ENCODE measurements at places on chromosomes 5 and 9.

DNA sequence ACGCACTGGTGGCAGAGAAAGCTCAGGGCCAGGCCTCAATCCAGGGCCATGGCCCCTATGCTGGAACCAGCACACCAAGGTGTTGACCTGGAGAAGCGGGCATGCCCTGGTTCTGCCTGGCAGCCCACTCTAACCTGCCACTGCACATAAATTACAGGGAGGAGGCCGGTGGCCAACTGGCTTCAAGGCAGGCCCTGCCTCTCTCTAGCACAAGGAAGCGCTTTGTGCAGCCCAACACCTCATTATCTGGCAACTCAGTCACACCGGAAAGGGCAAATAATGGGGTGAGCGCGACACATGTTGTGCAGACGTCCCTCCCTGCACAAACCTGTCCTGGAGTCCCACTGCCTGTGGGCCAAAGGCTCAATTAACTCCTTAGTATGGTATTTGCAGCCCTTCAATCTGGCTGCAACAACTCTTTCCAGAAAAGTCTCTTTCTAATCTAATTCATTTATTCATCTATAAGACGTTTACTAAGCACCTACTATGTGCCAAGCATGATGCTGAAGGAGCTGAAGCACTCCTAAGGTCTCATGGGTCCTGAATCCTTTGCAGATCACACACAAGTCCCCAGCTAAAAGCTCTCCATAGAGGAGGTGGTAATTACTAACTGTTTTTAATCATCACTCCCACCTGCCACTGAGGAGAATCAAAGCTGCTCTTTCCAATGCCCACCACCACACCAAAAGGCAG is 24.9 kb downstream of the SHB start:
- no peak for DNase-seq

- DNase-seq: no peak
These were observed 284.2 kb upstream of the SEMA6A start for GRCh38 chr5:116858705-116859333.

- no peak for DNase-seq
These were observed 145.4 kb downstream of the CMYA5 start for GRCh38 chr5:79834754-79835714.

- DNase-seq: no peak
These were observed 134.7 kb downstream of the GADD45G start for GRCh38 chr9:89739511-89739910.

DNA sequence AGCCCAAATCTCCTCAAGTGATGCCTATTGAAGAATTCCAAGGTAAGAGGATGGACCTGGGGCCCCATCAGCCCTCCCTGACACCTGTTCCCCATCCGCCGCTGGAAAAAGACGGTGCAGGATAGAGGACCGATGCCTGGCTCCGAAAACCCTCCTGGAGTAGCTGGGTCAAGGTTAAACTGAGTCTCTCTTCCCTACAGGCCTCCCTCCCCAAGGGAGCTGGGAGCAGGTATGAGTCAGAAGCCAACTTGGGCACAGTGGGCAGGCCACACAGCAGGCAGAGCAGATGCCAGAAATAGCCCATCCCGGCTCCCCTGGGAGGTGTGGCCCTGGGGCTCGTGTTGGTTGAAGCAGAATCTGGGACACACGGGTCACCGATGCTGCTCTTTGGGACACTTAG is 75.6 kb downstream of the NTNG2 start:
- no peak for DNase-seq

DNA sequence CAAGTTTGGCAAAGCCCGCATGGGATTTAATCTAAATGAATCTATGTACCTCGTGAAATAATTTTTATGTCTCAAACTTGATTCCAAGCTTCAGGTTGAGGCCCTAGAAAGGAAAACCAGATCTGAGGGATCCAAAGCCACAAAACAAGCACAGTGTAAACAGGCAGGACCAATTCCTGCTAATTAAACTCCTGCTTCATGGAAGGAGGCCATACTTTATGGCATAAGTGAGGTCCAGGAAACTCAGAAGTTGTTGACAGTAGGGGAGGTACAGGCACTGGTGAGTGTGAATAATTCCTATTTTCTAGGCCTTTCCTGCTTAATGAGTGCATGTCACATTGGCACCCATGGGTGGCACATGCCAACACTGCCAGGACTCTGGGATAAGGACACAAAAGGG is 648.6 kb upstream of the SGCD start:
- DNase-seq: no peak

- DNase-seq: no peak
These were observed 32.5 kb upstream of the GNAQ start for GRCh38 chr9:78064075-78064474.

DNA sequence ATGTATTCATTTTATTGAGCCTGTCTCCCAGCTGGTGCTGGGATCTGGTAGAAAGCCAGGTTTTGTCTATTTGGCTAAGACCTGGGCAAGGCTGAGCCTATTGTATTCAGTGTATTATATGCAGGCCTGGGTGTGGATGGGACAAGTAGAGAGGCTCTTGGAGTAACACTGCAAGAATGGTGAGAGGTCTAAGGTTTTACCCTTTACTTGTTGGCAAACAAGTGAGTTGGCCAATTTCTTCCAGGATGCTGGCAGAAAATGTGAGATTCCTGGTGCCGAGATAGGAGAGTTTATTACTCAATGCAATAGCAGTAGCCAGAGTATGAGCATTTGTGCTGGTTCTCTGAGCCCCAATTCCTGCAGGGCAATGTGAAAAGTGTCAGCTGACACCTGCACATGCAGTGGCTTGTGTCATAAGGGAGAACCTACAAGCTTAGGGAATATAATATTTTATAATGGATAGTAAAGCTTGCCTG is 141.7 kb upstream of the PRLR start:
- DNase-seq: no peak

DNA sequence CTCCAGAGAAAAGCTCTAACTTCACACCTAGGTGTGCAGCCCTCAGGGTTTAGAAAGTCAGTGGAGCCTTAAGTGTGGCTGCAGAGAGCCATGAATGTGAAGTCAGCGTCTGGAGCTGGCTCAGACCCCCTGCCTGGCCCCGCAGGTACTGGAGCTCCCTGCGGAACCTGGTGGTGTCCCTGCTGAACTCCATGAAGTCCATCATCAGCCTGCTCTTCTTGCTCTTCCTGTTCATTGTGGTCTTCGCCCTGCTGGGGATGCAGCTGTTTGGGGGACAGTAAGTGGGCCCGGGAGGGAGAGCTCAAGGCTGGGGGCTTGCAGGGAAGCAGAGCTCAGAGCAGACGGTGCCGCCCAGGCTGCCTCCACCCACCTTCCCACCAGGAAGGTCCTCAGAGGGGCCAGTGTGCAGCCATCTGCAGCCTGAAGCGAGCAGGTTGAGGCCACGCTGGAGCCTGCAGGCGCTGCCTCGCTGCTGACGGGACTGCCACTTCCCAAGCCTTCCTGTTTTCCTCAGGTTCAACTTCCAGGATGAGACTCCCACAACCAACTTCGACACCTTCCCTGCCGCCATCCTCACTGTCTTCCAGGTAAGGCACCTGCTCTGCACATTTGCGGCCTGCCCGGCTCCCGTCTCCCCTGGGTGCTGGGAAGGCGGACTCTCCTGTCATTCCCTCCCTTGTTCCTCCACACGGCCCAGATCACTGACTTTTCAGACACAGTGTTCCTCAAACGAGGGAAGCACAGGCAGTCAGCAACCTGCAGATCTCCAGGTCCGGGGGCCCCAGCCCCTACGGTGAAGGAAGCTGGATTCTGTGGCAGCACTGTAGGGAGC is 108.9 kb downstream of the CACNA1B start:
- no peak for DNase-seq

- DNase-seq: no peak
These were observed 85.8 kb downstream of the GNAQ start for GRCh38 chr9:77945798-77946197.

GRCh38 chr9:113929634-113930389 is 53.7 kb downstream of the ZNF618 start:
- no peak for DNase-seq

DNA sequence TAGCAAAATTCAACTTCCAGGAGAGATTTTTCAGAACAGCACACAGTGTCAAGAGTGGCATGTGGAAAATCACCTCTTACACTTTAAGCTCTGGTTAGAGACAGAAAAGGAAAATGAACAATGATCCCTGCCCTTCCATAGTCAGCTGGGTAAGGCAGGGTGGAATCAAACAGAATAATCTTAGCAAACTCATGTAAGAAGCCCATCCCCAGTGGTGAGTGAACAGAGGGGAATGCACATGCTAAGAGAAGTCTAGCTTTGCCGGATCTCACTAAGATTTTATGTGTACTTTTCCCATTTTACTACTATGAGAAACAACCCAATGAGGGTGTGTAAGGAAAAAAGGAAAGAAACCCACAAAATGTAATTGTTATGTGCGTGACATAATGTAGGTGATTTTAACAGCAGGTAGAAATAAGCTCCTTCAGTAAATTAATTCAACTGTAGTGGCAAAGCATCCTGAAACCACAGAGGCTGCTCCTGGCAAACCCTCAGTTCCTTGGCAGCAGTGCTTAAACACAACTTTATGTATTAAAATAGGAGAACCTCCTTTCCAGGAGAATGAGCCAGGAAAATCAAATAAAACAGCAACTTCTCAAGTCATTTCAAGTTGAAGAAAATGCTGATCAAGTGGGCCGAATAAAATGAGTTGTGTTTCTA is 366.0 kb upstream of the TRPC7 start:
- DNase-seq: no peak

DNA sequence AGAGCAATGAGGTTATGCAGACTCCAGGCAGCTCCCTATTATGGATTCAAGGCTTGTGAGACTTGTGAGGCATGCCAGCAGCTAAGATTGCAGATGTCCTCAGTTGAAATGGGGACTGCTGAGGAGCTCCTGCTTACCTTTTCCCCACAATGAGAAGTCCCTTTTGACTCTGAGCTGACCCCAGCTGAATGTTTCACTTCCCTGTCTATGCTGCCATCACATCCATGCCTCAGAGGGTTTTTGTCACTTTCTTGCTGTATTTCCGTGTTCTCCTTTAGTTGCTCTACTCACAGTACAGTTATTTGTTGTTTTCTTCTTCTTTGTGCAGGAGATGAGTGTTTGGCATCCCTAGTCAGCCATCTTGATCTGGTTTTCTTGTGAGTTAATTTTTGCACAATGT is 18.8 kb upstream of the OR2S2 start:
- no peak for DNase-seq

GRCh38 chr9:13186091-13186490 is 93.4 kb downstream of the MPDZ start:
- no peak for DNase-seq
